ENCODE measurements at places on chromosomes 1 and 21. TPM values are rescaled to one million over a fixed set of nuclear protein-coding genes. Genes with fewer than 3 reads are reported as not detected.

FAM72C gene
- 2.4 TPM for polyA plus RNA-seq

DNA sequence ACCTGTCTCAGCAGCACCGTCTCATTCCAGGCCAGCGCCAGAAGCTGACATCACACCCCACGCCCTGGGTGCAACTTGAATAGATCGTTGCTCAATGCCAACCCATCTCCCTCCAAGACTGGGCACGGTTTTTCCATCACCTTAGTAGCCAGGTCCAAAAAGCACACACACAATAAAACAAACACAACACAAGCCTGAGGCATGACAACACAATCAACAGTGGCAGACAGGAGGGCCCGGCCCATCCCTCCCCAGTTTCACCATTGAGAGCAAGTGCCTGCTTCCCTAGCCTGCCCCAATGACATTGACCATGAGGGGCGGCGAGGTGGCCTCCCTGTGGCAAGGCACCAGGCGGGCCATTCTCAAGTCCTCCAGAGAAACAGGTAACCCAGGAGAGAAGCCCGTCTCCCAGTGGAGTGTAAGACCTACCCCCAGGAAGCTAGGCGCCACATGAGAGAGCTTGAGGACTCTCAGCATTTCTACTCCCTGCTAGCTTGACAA lies 2.7 kb downstream of the IFFO2 start:
- DNase-seq, result no peak

DNA sequence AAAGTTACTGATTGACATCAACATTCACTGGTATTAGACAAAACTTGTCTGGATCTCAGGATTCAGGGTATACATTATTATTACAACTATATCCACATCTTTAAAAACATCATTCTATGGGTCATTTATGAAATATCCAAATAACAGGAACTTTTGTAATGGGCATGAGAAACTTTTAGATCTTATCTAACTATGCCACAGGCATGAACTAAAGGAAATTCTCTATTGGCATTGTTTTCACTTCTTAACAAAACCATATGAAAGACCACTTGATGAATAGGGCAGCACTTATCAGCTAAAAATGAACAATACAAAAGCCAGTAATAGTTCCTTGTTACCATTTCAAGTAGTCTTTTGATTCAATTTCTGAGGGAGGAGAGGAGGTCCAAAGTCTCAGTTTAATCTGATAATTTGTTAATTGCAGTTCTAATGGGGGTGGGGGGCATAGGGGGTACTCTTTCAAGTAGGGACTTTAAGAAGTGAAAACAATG lies 30.8 kb upstream of the CPLANE2 start:
- DNase-seq, result no peak

KCNH1 gene
- polyA plus RNA-seq, result 0.39 TPM

IGSF5 gene
- 0.96 TPM for polyA plus RNA-seq

LCE1A gene
- polyA plus RNA-seq, result not detected

DNA sequence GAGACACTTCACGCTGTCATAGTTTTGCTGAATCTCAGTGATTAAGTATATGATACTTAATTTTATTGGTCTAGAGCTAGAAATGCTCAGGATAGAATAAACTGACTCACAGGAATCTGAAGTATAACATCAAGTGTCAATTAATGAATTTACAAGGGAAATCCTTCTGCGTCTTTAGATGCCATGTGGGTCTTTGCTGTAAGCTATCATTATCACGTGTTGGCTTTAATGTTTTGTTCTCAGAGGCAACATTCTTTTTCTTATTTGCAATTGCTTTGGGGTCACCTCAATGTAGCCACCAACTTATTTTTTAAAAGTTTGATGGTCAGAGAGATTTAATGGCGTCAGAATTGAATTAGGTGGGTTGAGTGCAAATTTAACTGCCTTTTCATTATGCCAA lies 680.1 kb upstream of the PTBP2 start:
- DNase-seq, result no peak

DNA sequence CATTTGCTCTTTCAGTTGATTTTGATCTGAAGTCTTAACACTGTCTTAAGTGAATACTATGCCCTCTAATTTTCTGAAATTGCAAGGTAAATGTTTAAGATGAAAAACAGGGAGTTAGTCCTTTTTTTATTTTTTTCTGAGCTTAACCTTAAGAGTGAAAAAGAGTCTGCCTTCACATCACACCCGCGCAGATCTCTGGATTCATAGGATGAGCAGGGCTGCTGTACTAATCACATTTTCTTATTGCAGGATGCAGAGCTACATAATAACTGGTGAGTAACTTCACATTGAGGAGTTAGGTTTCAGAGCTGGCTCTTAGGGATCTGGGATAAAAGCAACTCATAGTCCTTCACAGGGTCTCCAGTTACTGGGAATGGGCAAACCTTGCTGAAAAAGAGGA lies 188.7 kb upstream of the ATP1B1 start:
- no peak for DNase-seq

RBP7 gene
- 29.2 TPM for polyA plus RNA-seq

TRPM2 gene
- polyA plus RNA-seq, result 0.75 TPM

- no peak for DNase-seq
These were observed 295.2 kb downstream of the HLX start for GRCh38 chr1:221174330-221174993.

GRCh38 chr1:236494586-236495466 lies 29.0 kb upstream of the LGALS8 start:
- DNase-seq, result no peak

DNA sequence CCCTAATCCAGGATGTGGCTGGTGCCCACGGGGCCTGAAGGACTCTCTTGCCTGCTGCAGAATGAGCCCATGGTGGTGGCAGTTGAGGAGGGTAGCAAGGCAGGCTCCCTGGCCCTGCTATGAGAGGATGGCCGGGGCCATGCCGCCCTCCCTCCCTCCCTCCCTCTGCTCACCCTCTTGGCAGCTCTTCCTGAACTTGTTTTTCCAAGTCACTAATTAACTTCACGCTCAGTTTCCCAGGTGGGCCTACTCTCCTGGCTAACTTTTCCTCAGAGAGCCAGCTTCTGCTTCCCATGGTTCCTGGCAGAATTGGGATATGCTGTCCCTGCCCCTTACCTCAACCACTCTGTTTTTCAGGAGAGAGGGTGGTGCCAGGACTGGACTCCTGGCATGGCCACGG lies 10.2 kb downstream of the KCNC4 start:
- DNase-seq, result no peak

LCE2B gene
- polyA plus RNA-seq, result not detected

SLC44A3 gene
- 123 TPM for polyA plus RNA-seq

DNA sequence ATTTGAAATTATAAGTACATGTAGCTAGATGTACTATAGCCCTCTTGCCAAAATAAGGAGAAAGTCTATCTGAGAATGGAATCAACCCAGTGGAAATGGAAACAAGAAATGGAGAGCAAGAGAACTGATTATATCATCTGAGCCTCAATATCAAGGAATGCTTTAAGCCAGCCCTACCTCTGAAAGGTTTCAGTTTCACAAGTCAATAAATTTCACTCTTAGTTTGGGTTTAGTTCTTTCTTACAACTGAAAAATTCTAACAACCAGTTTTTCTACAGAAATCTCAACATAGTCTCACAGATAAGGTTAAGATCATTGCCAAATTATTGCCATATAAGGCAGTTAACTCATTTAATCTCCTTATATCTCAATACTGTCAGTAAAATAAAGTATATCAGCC lies 80.0 kb downstream of the EPS15 start:
- DNase-seq, result no peak

- DNase-seq, result no peak
These were observed 30.8 kb upstream of the PTGFRN start for GRCh38 chr1:116878804-116879477.

LIN28A gene
- polyA plus RNA-seq, result not detected

DNA sequence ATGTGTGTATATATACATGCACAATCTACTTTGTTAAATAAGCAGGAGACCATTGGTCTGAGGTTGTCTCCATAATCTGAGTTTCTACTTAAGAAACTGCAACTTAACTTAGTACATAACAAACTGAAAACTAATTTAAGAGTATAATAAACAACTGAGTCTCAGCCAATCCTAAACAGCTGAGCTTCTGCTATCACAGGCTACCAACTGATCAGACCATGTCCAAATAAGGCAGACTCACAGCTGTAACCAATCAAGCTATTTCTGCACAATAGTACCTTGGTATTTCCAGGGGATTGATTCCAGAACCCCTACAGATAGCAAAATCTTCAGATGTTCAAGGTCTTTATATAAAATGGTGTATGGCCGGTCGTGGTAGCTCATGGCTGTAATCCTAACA lies 26.0 kb upstream of the C1orf146 start:
- DNase-seq, result no peak

IFI44 gene
- polyA plus RNA-seq, result 15.3 TPM

GRCh38 chr1:197178998-197179397 lies 32.5 kb upstream of the ASPM start:
- no peak for DNase-seq

- no peak for DNase-seq
These were observed 41.6 kb downstream of the LAMC2 start for GRCh38 chr1:183227422-183228346.

DNA sequence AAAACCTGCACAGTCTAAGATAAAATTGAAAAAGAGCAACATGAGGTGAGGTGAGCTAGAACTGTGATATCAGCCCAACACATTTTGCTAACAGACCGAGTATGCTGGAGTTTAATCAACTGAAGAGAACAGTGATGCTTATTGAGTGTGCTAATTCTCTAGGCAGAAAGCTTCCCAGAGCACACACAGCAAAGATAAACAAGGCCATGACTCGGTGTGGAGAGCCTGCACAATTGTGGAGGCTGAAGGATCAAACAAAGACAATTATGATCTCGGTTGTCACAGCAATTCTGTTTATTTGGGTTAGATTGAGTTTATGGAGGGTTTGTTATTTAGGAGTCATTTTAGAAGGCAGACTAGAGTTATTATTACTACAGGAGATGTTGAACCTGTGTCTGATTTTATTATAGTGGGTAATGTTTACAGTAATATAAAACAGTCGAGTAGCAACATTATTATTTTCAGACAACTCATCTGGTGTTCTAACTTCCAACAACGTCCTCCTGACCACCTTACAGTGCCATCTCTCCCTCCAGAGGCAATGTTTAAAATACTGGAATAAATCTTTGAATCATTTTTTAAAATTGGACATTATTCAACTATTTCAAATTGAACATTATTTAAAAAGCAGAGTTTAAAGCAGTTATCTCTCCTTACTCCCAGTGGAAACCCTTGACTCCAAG lies 40.2 kb downstream of the DPT start:
- no peak for DNase-seq

LPAR3 gene
- polyA plus RNA-seq, result 1.2 TPM

DNA sequence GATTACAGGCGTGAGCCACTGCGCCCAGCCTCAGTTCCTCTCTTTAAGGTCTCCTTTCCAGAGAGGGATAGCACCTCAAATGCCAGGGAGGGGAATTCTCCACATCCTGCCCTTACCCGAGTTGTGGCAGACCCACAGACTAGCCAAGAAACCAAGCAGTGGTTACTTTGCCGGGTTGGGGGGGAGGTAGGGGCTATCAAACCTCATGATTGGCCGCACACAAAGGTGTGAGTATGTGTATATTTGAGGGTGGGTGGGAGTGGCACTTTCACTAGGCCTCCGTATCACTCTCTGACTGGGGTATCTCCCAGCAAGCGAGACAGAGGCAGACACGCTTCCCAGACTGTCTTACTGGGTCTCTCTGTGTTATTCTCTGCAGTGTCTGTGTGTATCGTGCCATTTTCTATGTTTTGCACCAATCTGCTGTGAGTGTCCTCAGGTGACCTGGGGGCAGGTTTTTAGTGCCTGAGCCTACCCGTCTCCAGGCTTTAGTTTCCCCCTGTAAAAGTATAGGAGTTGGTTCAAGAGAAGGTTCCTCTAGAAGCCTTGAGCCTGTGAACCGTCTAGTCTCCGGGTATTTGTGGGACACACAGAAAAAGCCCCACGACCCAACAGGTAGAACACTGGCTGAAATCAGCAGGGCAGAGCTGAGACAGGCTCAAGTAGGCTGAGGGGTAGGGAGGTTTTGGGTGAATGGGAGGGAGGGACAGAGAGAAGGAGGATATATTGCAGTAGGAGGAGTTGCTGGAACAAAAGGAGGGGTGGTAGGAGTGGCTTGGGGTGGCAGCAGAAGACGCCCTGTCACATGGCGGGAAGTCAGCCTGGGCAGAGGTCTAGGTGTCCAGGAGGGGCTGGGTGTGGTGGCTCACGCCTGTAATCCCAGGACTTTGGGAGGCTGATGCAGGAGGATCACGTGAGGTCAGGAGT lies 10.3 kb downstream of the LMNA start:
- DNase-seq, result no peak

GRCh38 chr1:207842506-207842905 lies 68.4 kb downstream of the CD34 start:
- no peak for DNase-seq

DNA sequence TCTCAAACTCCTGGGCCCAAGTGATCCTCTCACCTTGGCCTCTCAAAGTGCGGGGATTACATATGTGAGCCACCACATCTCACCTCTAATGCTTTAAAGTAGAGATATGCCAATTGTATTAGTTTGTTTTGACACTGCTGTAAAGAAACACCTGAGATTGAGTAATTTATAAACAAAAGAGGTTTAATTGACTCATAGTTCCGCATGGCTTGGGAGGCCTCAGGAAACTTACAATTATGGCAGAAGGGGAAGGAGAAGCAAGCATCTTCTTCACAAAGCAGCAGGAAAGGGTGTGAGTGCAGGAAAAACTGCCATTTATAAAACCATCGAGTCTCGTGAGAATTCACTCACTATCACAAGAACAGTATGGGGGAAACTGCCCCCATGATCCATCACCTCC lies 3.5 kb upstream of the MYCL start:
- DNase-seq, result no peak

- no peak for DNase-seq
These were observed 56.3 kb upstream of the HTR1D start for GRCh38 chr1:23273450-23274133.

DNA sequence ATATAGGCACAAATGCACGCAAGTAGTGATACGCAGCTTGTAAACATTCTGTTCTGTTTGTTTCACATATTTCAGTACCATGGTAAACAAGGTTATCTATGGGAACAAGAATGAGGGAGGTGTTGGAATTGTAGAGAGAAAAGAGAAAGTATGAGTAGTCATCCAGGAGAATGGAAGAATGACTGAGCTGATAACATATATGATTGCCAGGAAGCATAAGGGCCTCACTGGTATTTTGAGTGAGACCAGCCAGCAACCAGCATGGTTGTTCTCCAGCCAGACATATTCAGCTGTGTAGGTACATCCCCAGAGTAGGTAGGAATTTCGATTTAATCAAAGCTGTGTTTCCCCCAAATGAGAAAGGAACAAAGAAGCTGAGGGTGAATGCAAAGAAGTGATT lies 58.9 kb upstream of the ARTN start:
- no peak for DNase-seq

Data from right renal cortex interstitium (tissue), 3 donors.